ENCODE measurements at places on chromosomes 1 and 21. TPM values are rescaled to one million over a fixed set of nuclear protein-coding genes. Genes with fewer than 3 reads are reported as not detected.

LHX4 gene
- total RNA-seq: 0.62 TPM

DNA sequence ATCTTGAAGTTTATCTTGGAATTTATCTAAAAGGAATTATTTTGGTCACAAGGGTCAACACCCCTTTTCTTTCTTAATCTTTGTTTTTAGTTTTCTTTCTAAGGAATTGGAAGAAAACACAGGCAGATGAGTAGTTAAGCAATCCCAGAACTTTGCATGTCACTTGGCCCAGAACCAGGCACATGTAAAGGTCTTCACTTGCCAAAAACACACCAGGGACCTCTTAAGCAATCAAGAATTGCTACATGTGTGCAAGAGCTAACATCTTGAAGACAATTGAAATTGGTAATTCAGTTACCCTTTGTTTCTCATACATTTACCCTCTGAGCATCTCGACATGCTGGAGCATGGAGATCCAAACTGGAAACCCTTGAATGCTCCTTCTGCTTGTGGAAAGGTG lies 114.2 kb downstream of the ZC3H11B start:
- no peaks in the 10 kb centered on the region for H3K36me3 ChIP-seq
- no peaks in the 10 kb centered on the region for H3K4me1 ChIP-seq
- no peak overlapping the region for H3K4me3 ChIP-seq
- H3K27me3 ChIP-seq: no peaks in the 10 kb centered on the region
- no peak for DNase-seq

DNA sequence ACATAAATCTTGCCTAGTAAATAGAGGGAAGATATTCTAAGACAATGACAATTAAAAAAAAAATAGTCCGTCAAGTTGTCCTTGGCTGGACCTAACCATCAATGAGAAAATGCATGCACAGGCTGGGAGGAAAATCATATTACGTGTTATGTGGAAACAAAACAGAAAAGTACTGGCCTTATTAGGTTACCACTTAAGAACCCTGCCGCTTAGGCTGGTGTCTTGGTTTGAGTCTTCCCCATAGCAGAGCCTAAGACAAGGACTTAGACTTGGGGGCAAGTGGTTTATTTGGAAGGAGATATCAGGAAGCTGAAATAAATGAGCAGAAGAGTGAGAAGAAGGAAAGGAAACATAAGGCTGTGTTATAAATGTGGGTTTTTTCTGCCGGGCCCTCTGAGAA lies 186.4 kb downstream of the MRPL39 start:
- H3K27ac ChIP-seq: no peak overlapping the region
- no peak overlapping the region for H3K4me3 ChIP-seq
- no peak for DNase-seq
- no peaks in the 10 kb centered on the region for H3K27me3 ChIP-seq
- no peaks in the 10 kb centered on the region for H3K36me3 ChIP-seq

CAPN2 gene
- total RNA-seq: 20.3 TPM

EPB41 gene
- 96.2 TPM for total RNA-seq

GRCh38 chr1:160148121-160148520 lies 3.3 kb upstream of the ATP1A4 start:
- DNase-seq: no peak
- H3K27ac ChIP-seq: no peak overlapping the region
- no peaks in the 10 kb centered on the region for H3K36me3 ChIP-seq
- H3K4me3 ChIP-seq: no peak overlapping the region
- no peaks in the 10 kb centered on the region for H3K4me1 ChIP-seq

CLCA4 gene
- not detected for total RNA-seq

CD5L gene
- not detected for total RNA-seq

FAM20B gene
- total RNA-seq: 39.9 TPM

- no peaks in the 10 kb centered on the region for H3K36me3 ChIP-seq
- no peak for DNase-seq
- H3K27ac ChIP-seq: no peak overlapping the region
- H3K4me1 ChIP-seq: peaks cover 10% of the 10 kb centered on the region
- H3K4me3 ChIP-seq: no peak overlapping the region
Observed at GRCh38 chr21:16088056-16088455, 358.3 kb downstream of the USP25 start.

- H3K4me3 ChIP-seq: no peak overlapping the region
- H3K27me3 ChIP-seq: peaks cover 3% of the 10 kb centered on the region
- DNase-seq: no peak
- no peaks in the 10 kb centered on the region for H3K36me3 ChIP-seq
- no peaks in the 10 kb centered on the region for H3K4me1 ChIP-seq
- H3K27ac ChIP-seq: no peak overlapping the region
Observed at GRCh38 chr21:33096426-33096825, 26.5 kb downstream of the OLIG1 start.

GRCh38 chr1:116984406-116985160 lies 17.0 kb upstream of the CD101 start:
- H3K27me3 ChIP-seq: no peaks in the 10 kb centered on the region
- DNase-seq: no peak
- peaks cover 32% of the 10 kb centered on the region for H3K4me1 ChIP-seq
- peaks cover 23% of the 10 kb centered on the region for H3K36me3 ChIP-seq

FOXD3 gene
- total RNA-seq: not detected

DNA sequence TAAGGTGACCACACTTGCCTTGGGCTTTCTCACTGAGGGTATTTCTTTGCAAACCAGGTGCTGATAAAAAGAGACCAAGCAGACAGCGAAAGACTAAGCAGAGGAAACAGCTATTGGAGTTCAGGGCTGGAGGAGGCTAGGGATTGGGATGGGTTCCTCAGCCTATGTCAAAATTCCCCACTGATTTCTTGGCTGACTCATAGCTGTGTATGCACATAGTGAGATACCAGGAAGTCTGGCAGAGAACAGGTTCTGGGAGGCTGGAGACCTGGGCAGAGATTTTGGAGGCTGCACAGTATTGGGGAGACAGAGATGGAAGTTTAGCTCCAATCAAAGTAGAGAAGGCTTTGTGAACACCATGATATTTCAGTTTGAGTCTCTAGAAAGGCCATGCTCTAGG lies 25.3 kb downstream of the YARS1 start:
- H3K27ac ChIP-seq: no peak overlapping the region
- DNase-seq: no peak
- peaks cover 23% of the 10 kb centered on the region for H3K36me3 ChIP-seq
- H3K4me1 ChIP-seq: no peaks in the 10 kb centered on the region

TNFRSF1B gene
- not detected for total RNA-seq

DNA sequence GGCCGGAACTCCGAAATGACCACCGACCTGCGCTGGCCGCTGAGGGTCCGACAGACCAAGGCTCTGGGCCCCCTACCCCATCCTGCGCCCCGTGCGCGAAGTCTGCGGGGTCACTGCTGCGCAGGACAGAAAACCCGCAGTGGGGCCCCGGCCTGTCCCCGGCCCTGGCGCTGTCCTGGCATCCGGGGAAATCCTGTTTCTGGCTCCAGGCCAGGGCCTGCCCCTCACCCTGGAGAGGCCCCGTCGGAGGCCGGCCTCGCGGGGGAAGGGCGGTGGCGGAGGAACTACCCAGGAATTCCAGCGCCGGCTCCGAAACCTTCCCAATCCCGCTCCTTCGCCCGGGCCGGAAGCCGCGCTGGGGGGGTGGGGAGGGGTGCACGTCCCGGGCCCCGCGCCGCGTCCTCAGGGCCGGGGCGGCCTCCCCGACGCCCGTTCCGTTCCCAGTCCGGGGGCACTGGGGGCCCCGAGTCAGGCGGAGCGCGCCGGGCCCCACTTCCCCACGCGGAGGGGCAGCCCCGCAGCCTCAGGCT lies 77.0 kb downstream of the MORN1 start:
- DNase-seq: peak; percentile 70
- peaks cover 3% of the 10 kb centered on the region for H3K4me1 ChIP-seq
- no peak overlapping the region for H3K27ac ChIP-seq
- H3K27me3 ChIP-seq: no peaks in the 10 kb centered on the region
- H3K4me3 ChIP-seq: peak overlapping the region; percentile 46
- no peaks in the 10 kb centered on the region for H3K36me3 ChIP-seq

GRCh38 chr1:56820755-56821461 lies 1.7 kb upstream of the FYB2 start:
- H3K4me1 ChIP-seq: peaks cover 41% of the 10 kb centered on the region
- peak overlapping the region; percentile 76 for H3K27ac ChIP-seq

NEK2 gene
- total RNA-seq: 17.6 TPM

DNA sequence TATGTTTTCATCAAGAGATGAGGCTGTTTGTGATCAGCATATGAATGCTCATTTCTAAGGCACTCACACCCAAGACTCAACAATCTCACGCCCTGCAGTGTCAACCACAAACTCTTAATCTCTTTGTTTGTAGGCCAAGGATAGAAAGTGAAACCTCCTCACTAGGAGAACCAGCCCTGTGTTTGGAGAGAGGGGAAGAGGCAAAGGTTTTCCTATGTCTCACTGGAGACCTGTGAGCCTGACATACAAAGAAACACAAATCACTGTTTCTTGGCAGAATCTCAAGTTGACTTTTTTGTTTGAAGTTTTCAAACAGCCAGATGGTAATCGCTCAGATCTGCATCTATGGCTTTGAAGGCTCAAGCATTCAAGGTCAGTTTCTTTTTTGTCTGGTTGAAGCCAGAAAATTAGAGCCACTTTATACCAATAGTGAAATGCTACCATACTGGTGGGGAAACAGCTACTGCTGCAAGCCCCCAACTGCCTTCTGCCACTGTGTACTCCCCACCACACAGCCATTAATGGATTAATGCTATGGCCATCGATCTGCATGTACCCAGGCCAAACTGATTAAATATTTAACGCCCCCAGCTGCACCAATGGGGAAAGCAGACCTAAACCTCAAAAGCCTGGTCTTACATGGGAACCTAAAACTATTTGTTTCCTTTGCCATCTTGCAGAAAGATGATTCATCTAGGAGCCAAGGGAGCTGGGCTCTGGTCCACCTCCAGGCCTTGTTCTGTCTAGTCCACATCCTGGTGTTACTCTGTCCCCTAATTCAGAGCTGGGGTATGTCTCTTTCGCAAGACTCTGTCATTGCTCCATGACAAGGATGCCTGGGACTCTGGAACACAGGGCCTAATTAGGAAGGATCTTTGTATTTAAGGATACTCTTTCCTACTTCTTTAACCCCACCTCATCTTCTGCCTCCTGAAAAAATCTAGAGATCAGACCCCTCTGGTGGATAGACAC lies 16.3 kb downstream of the PDZK1 start:
- H3K36me3 ChIP-seq: peaks cover 1% of the 10 kb centered on the region
- no peak for DNase-seq
- peak overlapping the region; percentile 8 for H3K27ac ChIP-seq
- H3K27me3 ChIP-seq: no peaks in the 10 kb centered on the region

DNA sequence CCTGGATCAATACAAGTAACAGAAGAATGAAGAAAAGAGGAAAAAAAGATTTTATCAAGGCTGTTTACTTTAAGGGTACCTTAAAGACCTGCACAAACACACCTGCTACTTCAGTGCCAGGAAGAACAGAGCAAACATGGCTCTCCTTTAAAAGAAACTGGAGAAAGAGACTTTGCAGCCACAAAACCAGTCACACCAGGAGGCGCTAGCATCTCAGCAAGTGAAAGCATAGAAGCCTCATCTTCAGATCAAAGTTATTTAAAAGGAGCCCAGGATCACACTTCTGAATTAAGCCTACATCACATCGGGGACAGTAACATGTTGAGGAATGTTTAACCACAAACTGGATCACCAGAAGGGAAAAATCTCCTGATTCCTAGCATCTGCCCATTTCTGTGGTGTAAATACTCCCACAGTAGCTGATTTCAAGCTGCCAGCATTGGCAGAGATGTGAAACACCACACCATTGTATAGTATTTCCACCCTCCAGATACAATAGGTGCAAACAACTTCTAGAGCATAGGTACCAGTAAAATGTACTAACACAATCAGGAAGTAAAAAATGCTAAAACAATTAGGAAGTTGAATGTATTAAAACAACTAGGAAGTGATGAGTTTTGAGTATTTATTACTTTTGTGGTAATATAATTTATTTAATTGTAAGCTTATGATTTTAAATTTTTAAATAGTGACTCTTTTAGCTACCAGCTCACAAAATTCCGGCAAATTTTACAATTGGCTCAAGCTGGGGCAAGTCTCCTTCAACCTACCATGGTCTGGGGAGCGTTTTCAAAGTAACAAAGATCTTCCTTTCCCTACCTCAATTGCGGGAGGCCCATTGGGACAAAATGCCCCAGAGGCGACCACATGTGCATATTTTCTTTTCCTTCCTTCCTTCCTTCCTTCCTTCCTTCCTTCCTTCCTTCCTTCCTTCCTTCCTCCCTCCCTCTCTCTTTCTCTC lies 105.3 kb upstream of the CLDN14 start:
- H3K27me3 ChIP-seq: peaks cover 5% of the 10 kb centered on the region
- no peak for DNase-seq
- H3K36me3 ChIP-seq: no peaks in the 10 kb centered on the region
